ENCODE measurements at places on chromosomes 2 and 18.
A peak's percentile ranks its signal among the peaks of the same experiment; 100 is the strongest.

DNA sequence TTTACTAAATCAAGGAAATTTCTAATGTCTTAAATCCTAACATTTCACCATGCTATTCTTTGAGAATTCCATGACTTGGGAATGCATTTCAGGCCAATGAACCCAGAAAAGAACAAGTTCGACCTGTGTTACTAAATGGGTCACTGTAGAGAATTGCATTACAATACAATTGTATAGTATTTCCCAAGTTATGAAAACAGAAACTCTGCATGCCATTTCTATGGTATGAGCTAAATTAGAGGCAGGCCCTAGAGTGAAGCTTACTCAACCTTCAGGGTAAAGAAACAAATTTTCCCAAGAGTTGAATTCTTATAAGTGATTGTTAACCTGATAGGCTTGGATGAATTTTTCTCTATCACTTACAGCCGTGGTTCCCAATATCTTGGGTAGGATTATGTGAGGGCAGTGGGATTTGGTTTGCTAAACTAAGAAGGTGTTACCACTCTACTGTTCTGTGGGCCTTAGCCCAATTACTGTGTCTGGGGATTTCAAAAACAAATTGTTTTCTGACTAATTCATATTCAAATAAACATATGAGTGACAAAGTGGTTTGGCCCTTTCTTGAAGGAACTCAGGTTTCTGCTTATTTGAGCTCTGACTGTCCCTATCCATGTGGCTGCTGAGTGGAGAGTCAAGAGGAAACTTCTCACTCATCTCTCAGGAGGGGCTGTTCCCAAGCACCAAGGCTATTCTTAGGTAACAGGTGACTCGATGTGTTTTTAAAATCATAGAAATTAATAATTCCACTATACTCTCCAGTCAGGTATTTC lies 11.2 kb upstream of the SERPINB7 start:
- no peak for DNase-seq

- DNase-seq: no peak
Measured at GRCh38 chr2:28219138-28219537, 173.5 kb upstream of the FOSL2 start.

DNA sequence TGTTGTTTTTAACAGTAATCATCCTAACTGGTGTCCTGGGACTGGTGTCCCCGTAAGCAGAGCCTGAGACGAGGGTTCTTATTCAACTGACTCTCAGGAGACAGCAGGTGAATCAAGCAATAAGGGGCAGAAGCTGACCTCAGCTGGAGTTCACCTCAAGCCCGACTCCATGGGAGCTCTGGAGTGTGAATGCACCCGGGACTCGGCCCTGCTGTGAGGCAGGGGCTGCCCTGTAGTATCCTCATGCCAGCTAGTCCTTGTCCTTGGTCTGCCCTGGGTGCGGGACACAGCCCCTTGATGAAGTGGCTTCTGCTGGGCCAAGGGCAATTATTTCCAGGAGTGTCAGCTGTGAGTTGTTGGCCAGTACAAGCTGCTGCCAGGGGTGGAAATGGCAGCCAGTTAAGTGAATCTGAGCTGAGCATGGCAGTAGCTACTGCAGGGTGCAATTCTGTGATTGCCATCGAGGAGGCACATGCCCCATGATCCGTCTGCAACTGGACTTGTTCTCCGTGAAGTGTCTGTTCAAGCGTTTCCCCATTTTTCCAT lies 54.9 kb upstream of the OTOS start:
- DNase-seq: no peak

- no peak for DNase-seq
Measured at GRCh38 chr18:26826656-26827235, 38.8 kb downstream of the AQP4 start.

GRCh38 chr2:70984576-70985282 lies 6.3 kb downstream of the ANKRD53 start:
- peak; percentile 69 for DNase-seq

DNA sequence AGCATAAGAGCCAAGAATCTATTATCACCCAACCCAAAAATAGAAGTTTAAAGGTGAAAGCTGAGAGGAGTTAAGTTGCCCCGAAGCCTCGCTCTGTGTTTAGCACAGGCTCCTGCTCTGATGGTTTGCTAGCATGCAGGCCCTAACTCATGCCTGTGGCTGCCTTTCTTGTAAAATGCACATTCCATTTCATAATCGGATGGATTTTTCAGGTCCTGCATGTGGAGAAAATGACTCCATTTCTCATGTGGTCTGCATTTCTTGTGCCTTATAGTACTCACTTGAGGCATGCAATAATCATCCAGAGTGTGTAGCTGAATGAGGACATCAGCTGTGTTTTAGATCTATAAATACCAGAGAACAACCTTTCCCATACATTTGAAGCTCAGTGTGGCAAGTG lies 381.8 kb downstream of the CPS1 start:
- DNase-seq: no peak

DNA sequence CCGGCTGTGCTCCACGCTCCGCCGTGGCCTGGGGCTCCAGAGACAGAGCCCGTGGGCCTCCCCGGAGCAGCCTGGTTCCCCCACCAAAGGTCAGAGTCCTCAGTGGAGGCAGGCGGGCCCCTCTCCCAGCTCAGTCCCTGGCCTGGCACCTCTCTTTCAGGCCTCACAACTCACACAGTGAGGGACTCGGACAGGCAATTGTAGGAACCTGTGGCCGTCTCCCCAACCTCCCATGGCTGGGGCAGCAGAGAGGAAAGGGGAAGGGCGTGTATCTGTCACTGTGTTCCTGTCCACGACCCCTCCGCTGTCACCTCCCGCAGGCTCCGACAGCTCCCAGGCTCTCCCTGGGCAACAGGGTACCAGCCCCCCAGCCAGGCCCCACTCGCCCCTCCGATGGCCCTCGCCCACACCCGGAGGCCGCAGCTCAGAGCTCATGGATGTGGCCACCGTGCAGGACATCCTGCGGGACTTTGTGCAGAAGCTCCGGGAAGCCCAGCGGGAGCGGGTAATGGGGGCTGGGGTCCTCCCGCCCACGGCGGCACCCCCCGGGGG lies 32.4 kb upstream of the SNED1 start:
- DNase-seq: no peak
